ENCODE measurements at places on chromosomes 2 and 18.

- no peak for DNase-seq
Observed at GRCh38 chr18:3495691-3496430, 45.9 kb downstream of the TGIF1 start.

GRCh38 chr2:40431600-40431955 lies 20.3 kb downstream of the SLC8A1 start:
- peak; percentile 70 for DNase-seq

DNA sequence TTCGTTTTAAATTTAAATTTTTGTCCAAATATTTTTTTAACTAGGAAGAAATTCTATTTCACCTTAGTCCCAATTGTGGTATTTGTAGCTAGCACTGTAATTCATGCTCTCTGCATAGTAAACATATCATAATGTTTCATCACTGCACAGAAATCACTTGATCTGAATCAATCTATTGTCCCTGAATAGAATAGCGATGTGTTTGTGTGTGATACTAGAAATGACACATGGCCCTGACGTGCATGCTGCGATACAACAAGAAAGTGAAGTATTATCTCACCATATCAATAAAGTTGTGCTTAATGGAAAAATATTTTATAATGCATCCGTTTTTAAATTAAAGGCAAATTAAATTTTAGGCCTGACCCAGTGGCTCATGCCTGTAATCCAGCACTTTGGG lies 10.0 kb downstream of the TTL start:
- no peak for DNase-seq

GRCh38 chr2:240911641-240912265 lies 5.6 kb downstream of the CROCC2 start:
- DNase-seq = no peak

GRCh38 chr2:241985986-241986329 lies 116.4 kb downstream of the RTP5 start:
- no peak for DNase-seq

DNA sequence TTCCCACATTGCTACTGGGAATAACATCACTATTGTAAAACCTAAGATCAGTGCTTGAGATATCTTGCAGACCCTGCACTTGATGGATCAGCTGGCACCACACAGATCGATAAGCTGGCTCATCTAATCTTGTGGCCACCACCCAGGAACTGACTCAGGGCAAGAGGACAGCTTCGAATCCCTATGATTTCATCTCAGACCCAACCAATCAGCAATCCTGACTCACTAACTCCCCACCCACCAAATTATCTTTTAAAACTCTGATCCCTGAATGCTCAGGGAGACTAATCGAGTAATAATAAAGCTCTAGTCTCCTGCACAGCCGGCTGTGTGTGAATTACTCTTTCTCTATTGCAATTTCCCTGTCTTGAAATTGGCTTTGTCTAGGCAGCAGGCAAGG lies 11.3 kb upstream of the TEX44 start:
- DNase-seq = no peak

DNA sequence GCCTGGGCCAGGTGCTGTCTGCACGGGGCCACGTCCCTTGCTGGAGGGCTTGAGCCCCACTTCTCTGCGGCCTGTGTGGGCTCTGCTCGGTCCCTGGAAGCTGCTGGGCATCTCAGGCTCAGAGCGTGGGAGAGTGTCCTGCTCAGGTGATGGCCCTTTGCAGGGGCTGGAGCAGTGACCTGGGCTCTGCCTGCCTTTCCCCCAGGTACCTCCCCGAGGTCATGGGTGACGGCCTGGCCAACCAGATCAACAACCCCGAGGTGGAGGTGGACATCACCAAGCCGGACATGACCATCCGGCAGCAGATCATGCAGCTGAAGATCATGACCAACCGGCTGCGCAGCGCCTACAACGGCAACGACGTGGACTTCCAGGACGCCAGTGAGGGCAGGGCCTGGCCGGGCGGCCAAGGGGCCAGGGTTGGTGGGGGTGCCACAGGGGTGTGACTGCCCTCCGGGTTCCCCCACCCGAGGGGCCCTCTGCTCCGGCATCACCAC lies 29.9 kb downstream of the GPC1 start:
- DNase-seq = no peak

DNA sequence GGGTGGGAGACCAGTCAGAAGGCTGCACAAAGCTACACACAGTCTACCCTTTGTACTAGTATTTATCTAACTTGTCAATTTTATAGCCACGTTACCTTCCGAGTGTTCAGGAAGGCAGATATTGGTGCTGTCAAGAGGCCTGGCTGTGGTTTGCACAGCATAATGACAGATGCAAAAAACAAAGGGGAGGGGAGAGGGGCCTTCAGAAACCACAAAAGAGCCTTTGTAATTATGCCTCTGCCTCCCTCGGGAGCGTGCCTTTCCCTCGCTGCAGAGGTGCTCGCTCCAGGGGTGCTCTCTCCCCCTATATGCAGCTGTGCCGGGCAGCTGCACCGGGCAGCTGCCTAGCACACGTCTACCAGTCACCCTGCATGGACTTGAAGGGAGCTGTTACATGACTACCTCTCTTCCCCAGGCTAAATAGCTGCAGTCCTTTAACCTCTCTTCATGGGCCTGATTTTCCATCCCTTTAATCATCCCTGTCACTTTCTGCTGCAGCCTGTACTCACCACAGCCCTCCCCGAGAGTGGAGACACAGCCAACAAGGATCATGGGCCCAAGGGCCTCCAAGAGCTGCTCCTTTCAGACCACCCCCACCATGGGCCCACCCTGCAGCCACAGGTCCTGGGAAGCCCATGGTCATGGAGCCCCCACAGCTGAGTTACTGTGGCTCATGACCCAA lies 168.4 kb upstream of the PKDCC start:
- DNase-seq = peak; percentile 76

Measured in fibroblast of lung (primary cell).